ENCODE measurements at places on chromosomes 1 and 21.

DNA sequence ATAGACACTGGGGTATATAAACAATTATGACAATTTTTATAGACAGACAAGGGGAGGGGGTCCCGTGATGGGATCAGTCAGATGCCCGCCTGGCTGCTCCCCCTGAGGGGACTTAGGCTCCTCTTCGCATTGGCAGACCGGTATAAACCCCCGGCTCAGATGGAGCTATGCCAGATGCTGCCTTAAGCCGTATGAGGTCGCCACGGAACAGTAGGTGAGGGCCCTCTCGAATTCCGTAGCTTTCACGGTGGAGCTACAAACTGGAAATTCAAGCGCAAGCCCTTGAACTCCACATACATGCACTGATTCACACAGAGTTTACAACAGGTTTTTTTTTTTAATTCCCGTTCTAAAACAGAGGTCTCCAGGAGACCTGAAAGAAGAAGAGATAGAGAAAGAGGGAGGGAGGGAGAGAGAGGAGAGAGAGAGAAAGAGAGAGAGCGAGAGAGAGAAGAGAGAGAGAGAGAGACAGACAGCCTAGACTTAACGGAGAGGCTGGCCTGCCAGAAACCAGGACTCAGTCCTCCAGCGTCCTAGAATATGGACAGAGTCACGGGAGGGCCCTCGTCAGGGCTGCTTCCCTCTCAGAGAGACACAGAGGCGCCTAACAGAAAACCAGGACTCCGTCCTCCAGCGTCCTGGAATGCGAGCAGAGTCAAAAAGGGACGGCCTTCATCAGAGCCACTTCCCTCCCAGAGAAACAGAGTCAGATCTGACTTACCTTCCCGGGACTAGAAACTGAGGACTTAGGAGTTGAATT is 24.4 kb upstream of the TMEM54 start:
- DNase-seq = no peak

- no peak for DNase-seq
These were observed 69.9 kb upstream of the WDR26 start for GRCh38 chr1:224504297-224505041.

DNA sequence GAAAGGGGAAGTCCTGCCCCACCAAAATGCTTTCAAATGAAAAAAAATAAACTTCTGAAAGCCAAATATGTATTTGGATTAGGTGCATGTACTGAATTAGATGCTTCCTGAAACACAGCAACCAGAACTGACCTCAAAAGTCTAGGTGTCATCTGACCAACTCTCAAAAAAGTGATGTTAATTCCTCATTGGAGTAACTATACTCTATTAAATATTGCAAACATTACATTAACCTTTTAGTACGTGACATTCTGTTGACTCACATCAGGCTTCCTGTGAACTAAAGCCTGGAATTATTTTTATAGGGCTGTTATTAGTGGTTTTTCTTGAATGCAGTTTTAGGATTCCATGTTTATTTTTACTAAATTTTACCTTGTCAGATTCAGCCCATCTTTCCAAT is 73.5 kb downstream of the ASTN1 start:
- no peak for DNase-seq

DNA sequence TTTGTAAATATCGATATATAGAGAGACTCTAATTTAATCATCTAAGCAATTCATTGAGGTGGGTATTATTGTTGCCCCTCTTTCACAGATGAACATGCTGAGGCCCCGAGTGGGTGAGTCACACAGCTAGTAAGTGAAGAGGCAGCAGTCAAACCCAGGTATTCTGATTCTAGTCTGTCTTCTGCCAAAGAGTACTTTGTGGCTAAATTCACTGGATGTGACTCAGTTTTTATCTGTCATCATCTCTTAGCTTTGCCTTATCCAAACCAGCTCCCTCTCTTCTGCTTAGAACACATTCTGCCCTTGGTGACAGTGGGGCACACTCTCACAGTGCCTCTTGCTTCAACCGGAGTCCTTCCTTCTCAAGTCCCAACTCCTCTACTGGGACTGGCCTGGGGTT is 11.5 kb downstream of the FCRL5 start:
- DNase-seq = no peak

DNA sequence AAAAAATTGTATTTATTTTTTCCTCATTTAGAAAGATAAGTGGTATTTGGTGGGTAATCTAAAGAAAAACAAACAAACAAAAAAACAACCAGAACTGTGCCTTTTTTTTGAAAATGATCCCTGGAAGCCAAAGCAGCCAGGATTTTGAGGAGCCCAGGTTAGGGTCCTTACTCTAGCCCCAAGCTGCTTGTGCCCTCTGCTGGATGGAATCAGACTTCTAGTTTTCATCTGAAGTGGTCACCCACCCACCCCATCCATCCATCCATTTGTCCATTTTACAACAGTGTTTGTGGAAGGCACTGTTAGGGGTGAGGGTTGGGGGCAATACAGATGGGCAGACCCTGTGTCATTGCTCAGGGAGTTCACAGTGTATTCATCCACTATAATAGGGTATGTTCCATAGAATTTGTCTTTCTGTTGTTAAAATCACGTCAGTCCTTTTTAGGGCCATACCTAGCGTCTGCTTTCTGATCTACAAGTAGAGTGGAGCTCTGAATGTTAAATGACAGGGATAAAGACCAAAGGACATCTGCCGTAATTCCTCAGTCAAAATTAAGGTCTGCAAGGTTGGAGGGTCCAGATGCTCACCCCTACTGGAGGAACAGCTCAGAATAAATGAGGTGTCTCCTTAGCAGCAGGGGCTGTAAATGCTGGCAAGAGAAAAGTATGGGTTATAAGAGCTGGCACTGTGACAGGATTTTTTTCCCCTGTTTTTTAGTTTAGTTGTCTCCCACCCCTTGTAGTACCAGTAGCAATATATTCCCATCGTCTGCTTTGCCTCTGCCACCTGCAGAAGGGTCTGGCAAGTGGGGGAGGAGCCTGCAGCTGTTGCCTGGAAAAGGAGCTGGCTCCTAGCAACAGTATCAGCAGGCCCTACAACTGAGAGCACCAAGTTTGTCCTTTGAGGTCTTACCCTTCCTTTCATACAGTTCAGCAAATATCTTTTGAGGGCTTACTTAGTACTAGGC is 3.2 kb downstream of the LRRC42 start:
- no peak for DNase-seq

DNA sequence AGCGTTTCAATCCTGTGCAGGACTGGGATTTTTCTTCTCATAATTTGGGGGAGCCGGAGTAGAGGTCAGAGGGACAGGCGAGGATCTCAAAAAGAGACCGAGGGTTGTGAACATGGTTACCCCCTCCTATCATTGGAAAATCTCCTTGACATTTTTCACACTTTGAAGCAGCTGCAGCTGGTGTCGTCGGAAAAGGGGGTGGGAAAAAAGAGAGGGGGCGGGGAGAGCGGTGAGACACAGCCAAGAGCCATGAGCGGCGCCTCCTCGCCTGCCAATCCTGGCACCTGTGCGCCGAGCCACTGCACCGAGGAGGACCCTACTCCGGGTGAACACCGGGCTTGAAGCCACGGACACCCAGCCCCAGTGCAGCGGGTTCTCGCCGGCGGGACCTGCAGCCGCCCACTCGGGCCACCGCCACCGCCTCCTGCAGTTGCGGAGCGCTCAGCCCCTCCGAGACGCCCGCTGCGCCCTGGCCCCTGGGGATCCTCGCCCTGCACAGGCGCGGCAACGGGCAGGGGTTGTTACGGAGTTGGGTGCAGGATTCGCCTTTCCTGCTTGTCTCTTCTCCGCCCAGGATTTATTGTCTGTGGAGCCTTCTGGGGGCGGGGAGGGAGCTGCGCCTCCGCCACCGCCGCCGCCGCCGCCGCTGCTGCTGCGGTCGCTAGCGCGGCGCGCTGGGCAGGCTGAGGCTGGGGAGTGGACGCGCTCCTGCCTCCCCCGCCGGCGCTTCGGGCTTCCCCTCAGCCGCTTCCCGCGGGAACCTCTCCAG is at the start of gene LRRC7:
LRRC7 (plus strand) TSS at position 271 of the 769 bp plus-strand sequence. CDS start 718 bp downstream, outside the sequence.
- DNase-seq = no peak

DNA sequence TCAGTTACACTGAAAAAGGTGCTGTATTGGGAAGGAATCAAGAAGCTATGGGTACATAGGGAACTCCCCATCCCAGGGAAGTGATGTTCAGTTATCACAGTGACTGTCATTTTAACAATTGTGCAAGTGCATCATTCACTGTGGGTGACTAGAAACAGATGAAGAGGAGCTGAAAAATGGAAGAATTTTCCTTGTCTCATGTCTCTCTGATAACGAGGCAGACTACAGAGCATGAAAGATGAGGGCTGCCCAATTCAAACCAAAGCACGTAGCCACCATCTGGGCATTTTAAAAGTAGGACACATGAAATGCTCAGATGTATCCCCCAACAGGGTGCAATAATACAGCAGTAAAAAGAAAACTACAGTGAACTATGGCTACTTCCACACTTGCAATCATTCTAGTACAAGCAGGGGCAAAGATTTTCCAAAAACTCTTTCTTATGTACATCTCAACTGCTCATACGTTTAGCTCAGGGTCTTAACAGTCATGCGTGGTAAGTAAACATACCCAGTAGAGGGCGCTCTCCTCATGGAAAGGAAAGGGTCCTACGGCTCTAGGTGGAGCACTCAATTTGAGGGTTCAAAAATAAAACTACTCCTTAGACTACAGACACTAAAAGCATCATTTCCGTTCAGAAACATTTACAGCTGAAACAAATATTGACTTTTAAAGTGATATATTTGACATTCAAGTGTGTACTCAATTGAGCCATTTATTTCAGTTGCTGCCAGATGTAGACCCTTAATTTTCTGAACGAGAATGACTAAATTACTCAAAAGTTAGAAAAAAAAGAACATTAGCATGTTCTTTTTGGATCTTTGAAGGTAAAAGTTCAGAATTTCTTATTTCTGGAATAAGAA is 143.2 kb downstream of the KCTD3 start:
- DNase-seq = no peak

- no peak for DNase-seq
These were observed 63.9 kb upstream of the C1orf105 start for GRCh38 chr1:172356620-172357019.

- no peak for DNase-seq
These were observed 33.5 kb upstream of the ADAM30 start for GRCh38 chr1:119929643-119930315.

DNA sequence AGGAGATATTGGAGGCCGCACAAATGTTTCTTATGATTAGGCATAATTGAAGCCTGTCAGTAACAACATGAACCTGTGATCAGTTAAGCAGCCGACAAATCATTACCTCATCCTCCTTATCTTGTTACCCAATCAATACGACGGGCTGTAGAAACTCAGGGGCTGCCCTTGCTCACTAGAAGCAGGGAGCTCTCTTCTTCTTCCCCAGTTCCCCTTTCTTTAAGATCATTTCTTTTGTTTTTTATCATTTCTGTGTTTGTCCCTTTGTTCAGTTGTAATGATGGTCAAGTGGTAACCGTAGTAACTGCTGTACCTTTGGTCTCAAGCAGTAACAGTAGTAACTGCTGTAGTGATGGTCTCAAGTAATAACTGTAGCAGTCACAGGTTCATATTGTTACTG is 13.8 kb upstream of the FCGR2A start:
- no peak for DNase-seq

GRCh38 chr1:18915341-18915740 is 13.0 kb upstream of the ALDH4A1 start:
- no peak for DNase-seq

- no peak for DNase-seq
These were observed 43.9 kb upstream of the TSPEAR start for GRCh38 chr21:44755227-44755626.

DNA sequence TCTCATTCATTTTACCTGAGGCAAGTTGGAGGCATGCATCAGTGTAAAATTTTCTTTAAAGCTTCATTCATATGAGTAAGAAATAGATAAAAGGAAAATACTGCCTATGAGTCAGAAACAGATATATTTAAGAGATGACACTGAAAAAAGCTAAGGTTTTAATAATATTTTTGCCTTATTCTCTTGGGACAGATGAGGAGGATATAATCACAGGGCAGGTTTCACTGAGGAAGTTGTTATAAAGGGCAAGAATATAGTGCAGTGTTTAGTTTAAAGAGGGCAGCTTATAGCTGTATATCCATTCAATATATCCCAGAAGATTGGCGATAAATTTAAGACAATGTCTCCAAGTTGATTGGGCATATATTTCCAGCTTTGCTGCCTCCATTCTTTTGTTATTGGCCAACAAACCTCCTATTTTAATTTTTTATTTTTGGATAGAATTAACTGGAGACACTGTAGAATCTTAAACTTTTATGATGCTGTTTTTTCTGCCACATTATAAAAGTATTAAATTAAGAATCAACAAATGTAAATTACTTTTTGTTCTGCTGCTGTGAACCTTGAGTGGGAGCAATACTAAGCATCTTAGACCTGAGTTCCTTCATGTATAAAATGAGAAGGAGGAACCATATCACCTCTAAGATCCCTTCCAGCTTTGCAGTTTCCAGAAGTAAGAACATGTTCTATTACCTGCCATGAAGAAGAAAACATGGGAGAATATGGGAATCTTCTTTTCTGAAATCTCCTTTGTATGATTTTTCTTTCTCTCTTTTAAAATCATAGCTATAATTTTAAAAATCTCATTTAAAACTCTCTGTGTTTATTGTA is 171.6 kb downstream of the S1PR1 start:
- no peak for DNase-seq

Data from activated T-helper 1 cell treated with anti-CD3 and anti-CD28 coated beads, Interleukin-2, amount 50 U/mL, for 16 hours (primary cell).